CD14-positive monocyte (primary cell): ENCODE measurements at places on chromosomes 3 and 15. TPM values are rescaled to one million over a fixed set of nuclear protein-coding genes. Genes with fewer than 3 reads are reported as not detected.

ALS2CL gene
- polyA plus RNA-seq: 5.7 and 7.0 TPM in 2 replicates

DNA sequence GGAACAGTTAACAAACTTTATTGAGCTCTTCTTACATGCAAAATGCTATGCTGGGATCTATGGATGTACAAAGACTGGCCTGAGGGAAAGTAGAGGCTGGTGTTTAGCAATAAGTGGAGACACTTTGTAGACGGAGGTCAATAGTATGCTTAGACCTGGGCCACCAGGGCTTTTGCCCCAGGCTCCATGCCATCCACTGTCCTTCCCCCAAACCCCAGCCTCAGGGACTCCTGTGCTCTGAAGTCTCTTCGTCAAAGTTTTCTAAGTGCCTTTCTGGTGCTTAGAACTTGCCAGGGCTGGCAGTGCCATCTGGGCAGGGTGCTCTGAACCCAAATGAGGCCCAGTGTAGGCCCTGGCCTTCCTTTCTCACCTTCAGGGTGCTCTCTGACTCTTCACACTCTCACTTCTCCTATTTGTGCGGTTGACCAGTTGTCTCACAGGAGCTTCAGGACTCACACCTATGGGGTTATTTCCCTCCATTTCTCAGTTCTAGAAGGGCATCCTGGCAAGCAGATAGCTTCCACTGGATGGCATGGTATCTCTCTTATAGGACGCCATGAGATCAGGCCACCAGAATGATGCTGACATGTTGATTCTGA is 21.8 kb upstream of the KCNAB1 start:
- no peak for DNase-seq

C3orf80 gene
- polyA plus RNA-seq: not detected

NR2E3 gene
- polyA plus RNA-seq: not detected

GRCh38 chr15:67152429-67152828 is 87.0 kb downstream of the SMAD3 start:
- DNase-seq: no peak

- no peak for DNase-seq
These were observed 4.2 kb downstream of the ZSCAN2 start for GRCh38 chr15:84604826-84605553.

DNA sequence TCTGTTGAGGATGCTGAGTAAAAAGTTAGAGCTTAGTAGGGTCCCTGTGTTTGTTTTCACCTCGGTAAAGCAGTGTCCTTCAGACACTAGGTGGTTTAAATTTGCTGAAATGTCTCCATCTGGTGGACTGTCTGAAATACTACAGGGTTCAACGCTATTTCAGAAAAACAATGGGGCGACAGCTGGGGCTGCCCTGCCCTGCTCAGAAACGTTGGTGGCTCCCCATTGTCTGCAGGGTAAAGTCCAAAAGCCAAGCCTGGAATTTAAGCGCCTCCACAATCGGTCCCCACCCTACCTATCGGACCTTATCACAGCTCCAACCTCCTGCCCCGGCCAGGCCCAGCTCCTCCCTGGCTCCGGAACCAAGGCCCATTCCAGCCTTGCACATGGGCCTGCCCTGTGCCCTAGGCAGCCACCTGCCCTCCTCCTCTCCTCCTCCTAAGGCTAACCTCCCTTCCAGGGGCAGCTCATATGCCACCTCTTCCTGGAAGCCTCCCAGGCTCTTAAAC is 4.3 kb upstream of the TSEN2 start:
- peak; percentile 71 for DNase-seq

DNA sequence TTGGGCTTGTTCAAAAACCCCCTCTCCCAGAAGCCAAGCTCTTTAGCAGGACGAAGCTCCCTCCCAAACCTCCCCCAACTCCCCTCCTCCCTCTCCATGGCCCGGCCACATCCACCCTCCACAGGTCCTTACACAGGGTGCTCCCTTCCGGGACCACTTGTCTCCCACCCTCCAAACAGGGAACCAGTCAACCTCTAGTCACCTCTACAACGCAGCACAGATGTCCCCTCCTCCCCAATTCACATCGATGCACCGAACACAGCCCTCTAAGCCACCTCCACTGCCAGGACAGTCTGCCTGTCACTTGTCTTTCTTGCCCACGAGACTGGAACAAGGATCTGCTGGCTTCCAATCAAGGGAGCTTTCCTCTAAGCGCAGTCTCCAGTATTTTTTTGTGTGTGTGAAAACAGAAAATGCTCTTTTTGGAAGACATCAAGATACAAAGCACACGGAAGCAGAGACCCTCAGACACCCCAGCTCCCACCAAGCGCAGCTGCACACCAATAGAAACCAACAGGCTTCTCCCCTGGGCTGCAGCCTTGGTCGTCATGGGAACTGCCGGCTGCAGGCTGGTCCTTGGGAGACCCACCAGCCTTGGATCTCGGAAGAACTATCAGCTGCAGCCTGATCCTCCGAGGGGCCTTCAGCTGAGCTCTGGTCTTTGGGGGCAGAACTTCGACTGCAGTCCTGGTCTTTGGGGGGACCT is 26.5 kb downstream of the IQSEC1 start:
- no peak for DNase-seq

GRCh38 chr3:138375447-138375846 is 27.1 kb downstream of the MRAS start:
- no peak for DNase-seq

CPB1 gene
- not detected for polyA plus RNA-seq

GRAMD1C gene
- polyA plus RNA-seq: 0.13 TPM

DNA sequence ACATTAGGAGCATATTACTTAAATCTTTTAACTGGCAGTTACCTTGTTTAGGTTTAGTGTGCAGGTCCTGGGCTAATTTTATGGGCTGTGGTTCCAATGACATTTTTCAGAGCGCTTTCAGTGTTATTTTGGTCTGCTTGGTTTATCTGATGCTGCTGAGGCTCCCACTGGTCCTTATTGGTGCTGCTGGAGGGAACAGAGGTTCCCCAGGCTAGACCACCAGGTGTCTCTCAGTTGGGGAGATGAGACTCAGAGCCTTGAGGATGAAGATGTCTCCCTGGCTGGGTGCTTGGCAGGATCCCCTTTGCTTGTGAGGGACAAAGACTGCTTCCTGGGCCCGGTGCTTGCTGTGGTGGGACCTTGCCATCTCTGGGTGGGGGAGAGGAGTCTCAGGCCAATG is 28.3 kb upstream of the TASOR start:
- DNase-seq: no peak

GRCh38 chr3:194348354-194348753 is 2.8 kb downstream of the CPN2 start:
- no peak for DNase-seq

GRCh38 chr15:42152196-42152920 is 4.1 kb downstream of the PLA2G4F start:
- no peak for DNase-seq

DNA sequence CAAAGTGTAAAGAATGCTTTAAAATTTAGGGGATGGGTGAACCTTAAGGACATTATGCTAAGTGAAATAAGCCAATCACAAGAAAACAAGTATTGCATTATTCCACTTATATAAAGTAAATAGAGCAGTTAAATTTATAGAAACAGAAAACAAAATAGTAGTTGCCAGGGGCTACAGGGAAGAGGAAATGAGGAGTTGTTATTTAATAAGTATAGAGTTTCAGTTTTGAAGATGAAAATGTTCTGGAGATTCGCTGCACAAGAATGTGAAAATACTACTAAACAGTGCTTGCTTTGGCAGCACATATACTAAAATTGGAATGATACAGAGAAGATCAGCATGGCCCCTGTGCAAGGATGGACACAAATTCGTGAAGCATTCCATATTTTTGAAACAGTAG is 32.0 kb downstream of the DNAH12 start:
- DNase-seq: no peak
